Tibial nerve (tissue), 4 donors: ENCODE measurements at places on chromosomes 4 and X.

DNA sequence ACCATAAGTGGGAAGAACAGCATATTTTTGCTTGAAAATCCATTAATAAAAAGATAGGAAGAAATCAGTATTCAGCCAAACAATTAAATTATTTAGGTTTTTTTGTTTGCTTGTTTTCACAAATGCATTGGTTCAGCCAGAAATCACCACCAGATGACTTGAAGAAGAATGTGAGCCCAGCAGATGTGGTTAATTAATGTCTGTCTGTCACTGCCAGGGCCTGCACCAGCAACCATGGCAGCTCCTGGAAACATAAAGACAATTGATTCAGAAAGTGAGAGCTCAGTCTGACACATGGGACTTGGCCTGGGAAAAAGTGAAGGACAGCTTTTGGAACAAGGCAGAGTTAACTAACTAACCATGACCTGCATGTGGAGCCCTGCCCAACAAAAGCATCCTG is 74.0 kb downstream of the MAOB start:
- no peak for DNase-seq

DNA sequence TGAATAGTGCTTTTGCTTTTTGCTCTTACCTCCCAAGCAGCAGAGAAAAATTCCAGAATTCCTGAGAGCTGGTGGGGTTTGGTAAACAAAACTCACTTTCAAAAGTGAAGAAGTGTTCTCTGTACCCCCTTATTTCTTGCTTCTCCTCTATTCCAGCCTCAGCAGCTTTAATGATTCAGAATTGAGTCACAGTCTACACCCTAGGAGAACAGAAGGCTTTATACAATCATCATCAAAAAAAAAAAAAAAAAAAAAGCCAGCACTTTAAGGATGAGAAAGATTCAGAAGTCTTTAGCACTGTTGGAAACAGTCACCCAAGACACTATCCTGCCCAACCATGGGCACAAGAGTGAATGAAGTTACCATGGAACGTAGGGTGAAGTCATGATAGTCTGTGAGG is 1583.1 kb upstream of the PCDH10 start:
- no peak for DNase-seq

DNA sequence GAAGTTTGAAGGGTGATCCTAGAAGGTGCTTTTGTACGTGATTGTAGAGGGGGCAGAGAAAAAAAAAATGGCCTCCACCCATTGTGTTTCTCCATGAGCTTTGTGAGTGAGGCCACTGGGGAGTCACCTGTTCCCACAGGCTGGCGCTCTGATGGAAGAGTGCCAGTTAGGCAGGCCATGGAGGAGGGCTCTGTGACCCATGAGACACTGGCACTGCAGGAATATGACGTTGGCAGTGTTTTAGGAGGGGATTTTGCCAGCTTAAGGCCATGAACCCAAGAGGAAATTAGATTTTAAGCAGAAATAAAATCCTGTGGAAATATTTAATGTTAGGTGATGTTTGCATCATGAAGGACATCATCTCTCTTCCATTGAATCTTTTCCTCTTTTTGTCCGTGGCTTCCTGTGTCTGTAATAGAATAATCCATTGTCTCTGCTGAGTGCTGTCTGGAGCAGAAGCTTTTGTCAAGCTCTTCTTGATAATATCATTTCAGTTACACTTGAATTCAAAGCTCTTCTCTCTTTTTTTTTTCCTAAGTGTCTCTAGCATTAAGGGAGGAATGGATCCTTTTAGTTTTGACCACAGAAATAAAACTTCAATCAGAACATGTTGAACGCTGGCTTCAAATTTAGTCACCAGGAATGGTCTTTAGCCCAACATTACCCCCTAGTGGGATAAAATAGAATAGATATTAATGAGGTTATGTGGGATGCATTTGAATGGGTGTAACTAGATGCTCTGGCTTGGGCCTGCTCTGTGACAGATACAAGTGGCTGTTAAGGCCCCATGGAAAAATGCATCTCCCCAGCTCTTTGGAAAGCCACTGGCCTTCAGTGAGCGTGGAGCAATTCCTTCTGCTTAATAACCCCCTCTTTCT is 41.0 kb upstream of the UCP1 start:
- DNase-seq = no peak

DNA sequence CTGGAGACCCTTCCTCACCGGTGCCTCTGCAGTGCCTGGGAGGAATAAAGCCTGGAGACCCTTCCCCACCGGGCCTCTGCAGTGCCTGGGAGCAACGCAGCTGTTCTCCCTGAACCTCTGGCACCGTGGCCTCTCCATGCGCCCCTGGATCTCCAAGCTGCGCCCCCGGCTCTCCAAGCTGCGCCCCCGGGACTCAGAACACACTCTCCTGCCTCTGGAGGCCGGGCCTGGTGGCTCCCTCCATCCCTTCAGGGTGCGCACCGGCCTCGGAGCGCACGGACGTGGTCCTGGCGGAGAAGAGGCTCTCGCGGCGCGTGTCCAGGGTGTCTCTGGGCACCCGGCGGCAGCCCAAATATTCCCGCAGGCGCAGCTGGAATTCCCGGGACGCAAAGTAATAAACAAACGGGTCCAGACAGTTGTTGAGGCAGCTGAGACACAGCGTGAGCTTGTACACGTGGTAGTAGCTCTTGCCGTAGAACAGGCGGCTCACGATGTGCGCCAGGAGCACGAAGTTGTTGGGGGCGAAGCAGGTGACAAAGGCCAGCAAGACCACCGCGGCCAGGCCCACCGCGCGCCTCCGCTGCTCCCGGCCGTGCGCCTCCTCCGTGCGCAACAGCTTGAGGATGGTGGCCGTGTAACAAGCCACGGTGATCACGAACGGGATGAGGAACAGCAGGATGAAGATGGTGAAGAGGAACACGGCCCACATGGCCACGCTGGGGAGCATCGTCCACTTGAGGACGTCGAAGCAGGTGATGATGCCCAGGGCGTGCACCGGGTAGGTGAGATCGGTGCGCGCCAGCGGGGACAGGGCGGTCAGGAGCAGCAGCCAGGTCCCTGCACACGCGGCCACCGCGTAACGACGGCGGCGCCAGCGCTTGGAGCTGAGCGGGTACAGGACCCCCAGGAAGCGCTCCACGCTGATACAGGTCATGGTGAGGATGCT is 12.8 kb upstream of the ASMTL start:
- DNase-seq = no peak

DNA sequence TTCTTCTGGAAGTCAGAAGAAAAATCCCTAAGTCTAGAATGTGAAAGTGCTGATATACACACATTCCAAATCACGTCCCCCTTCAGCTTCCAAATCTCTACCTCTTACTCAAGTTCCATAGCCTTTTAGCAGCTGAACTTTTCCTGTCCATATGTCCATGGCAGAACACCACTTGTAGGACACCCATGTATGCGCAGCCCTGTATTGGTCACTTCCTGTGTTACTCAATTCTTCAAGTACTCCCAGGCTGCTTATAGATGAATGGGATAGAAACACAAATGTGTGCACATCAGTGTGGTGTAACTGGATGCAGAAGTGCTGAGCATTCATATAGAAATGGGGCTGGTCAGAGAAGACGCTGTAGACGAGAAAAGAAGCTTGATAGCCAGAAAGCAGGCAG is 18.8 kb downstream of the SRPX2 start:
- DNase-seq = no peak

DNA sequence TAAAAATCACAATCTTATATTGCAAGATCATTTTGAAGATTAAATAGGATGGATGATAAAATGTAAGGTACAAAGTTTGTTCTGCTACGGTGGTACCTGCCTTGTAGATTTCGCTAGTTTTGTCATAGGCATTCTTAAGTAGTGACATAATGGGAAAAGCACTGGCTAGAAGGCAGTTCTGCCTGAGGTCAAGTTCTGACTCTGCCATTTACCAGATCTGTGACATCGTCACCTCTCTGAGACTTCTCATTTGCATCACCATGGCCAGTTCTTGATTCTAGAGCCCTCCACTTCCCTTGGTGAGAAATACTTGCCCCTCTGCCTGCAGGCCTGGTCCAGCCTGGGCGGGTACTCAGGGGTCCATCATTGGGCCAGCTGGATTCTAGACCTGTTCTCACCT is 85.2 kb downstream of the HS3ST1 start:
- no peak for DNase-seq

- DNase-seq = peak; percentile 56
Observed at GRCh38 chr4:147731580-147732517, at the start of gene ARHGAP10. Gene ARHGAP10, plus strand, starts transcription at chr4:147732088. Its CDS starts 214 bp downstream, at chr4:147732302.

- no peak for DNase-seq
Observed at GRCh38 chr4:19375136-19375804, 876.4 kb upstream of the SLIT2 start.

GRCh38 chr4:47194036-47194737 is 162.8 kb downstream of the GABRB1 start:
- no peak for DNase-seq

- DNase-seq = no peak
Observed at GRCh38 chr4:56296526-56296925, 90.8 kb downstream of the AASDH start.

DNA sequence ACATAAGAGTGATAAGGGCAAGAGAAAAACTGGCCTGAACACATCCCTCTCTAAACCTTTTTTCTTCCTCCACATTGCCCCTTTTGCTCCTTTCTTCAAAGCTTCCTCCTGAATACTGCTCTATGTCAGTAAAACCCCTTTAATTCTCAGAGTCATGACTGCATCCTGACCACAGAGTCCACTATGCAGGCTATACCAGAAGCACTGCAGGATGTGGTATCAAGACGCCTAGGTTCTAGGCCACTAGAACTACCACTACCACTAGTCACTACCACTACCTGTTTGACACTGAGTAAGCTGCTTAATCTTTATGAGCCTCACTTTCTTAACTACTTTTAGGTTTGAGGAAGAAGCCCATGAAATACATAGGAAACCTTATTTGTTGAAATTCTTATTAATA is 38.7 kb downstream of the ARHGEF9 start:
- DNase-seq = no peak

GRCh38 chrX:16589826-16590225 is 60.1 kb upstream of the S100G start:
- no peak for DNase-seq

DNA sequence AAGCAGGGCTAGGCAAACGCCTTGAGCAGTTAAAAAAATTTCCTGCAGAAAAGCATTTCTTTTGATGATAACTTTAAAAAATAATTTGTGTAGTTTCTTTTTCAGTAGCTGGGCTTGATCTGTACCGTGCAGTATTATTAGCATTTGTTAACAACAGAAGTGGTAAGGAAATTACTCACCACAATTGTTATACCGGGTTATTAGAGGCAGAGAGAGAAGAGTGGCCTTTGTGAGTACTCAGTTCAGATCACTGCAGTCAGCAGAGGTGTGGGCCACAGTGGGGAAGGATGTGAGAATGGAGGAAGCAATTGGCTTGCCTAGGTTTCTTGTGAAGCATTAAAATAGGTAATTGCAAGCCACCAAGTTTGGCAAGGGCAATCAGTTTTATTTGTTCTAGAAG is 14.3 kb upstream of the IL21 start:
- DNase-seq = no peak

GRCh38 chrX:130247996-130248395 is 20.7 kb downstream of the ZNF280C start:
- DNase-seq = no peak

DNA sequence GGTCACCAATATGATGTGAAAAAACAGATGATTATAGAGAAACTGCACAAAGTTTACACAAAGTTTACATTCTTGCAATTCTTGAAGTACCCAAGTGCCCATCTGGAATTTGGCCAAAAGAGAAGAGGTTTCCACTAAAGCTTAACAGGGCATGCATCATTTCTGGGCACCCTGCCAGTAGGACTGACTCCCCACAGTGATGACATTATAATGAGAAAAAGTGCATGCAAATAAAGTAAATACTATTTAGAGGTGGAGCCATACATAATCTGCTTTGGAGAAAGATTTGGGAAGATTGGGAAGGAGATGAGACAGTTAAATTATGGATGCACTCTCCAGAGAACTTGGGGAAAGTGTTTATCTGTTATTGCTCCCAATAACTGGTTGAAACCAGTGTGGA is 93.7 kb upstream of the TRPC3 start:
- DNase-seq = no peak

DNA sequence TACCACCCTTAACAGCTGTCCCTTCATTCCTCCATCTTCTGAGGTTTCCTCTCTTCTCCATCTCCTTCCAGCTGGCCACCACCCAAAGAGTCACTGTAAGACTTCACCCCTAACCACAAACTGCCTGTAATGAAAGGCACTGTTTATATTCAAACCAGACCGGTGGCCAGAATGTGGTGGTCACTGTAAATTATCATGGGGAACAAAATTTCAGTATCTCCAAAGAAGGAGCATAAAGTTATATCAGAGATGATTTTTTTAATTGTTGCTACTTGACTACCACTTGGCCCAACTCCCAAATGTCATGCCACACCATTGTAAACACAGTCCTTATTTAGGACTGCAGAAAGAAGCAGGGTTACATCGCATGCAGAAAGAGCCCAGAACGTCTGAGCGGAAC is 44.8 kb downstream of the SMARCA1 start:
- no peak for DNase-seq

DNA sequence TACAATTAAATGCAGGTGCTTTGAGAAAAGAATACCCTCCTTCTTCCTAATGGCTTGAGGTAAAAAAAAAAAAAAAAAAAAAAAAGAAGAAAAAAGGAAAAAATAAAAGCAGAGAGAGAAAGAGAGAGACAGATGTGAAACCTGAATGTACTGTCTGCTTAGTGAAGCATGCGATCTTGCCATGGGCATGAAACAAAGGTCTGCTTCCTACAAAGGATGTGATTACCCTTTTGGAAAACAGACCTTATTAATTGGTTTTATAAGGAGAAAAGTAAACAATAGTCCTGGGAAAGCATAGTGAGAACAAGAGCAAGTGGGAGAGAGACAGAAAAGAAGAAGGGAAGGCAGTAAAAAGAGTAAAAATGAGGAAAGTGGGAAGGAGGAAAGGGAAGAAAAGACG is 526.1 kb upstream of the PABPC4L start:
- DNase-seq = no peak

DNA sequence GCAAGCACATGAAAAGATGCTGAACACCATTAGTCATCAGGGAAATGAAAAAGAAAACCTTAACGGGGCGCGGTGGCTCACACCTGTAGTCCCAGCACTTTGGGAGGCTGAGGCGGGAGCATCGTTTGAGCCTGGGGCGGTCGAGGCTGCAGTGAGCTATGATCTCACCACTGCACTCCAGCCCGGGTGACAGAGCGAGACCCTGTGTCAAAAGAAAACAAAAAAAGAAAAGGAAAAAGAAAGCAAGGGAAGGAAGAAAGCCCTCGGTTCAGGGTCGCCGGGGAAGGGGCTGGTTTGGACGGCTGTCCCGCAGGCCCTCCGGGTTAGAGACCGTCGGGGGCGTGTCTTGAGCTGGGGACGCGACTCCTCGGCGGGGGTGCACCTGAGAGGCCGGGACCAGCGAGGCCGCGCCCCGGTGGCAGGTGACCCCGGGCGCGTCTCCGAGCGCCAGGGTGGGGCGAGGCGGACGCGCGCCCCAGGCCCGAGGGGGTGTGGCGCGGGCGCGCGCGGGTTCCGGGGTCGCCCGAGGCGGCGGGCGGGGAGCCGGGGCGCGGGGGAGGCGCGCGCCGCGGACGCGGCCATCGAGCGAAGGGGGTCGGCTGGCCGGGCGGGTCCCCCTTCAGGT is 478 bp upstream of the PLXNA3 start:
- DNase-seq = no peak
